ENCODE measurements at places on chromosomes 1 and 21.

DNA sequence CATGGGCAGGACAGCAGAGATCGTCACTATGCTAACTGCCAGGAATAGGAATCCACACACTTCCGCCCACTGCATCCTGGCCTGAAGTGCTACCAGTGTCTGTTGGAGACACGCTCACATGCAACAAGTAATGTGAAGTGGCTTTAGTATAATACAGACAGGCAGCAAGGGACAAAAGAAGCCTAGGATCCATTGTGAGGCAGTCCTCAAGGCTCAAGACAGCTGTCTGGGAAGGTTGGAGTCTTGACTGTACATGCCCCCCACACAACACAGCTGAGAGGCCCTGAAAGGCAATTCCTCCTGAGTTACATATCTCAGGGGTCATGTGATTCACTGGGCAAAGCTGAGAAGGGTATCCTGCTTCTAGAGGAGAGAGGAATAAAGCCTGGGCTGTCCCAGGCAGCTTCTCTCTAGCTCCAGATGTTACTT lies 39.9 kb upstream of the CD1D start:
- H3K4me1 ChIP-seq: no peaks in the 10 kb centered on the region
- no peak for DNase-seq
- no peaks in the 10 kb centered on the region for H3K36me3 ChIP-seq
- peaks cover 4% of the 10 kb centered on the region for H3K27me3 ChIP-seq

DNA sequence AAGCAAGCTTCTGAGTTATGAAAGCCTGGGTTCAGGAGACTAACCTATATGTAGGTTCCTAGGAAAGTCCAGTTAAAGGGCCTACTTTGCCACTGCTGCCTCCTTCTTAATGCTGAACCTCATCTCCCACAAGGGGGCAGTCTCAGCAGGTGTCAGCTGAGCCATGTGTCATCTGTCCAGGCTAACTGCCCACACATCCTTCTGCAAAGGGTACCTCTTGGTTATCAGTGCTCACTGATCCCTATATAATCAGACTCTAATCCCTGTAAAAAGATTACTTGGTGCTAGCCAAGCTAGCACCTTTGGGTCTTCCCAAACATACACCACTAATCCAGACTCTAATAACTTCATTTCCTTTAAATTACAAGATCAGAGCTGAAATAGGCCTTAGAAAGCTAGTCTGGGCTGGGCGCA lies 9.0 kb downstream of the PRDX1 start:
- peak overlapping the region; percentile 65 for H3K27ac ChIP-seq
- no peak overlapping the region for H3K4me3 ChIP-seq
- H3K4me1 ChIP-seq: peaks cover 12% of the 10 kb centered on the region
- peaks cover 66% of the 10 kb centered on the region for H3K36me3 ChIP-seq
- H3K27me3 ChIP-seq: no peaks in the 10 kb centered on the region

DNA sequence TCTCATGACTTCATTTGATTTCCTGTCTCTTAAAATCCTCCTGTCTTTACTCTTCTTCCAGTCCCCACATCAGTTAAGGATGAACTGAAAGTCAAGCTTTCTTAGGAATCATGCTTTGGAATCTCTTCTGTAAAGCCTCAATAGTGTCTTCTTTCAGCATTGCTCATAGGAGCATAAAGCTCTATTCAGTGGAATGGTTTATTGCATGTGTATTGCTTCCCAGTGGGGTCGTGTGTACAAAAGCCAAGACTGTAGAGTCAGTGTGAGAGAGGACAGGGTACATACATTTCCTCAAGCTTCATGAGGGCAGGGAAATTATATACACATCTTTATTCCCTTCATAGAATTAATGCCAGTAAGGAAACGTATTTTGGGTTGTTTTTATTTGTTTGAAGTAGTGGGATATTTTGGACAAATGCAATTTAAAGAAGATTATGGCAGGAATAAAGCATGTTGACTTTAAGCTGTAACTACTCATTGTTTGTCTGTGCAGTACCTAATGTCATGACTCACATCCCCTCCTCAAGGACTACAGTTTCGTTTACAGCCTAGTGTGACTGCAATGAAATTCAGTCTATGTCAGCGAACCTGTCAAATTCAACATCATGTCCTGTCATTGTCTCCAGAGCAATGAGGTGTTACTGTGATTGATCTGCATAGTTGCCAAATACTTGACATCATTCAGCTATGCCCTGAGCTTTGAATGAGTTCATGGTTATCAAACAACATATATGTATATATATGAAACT lies 2164.2 kb downstream of the NCAM2 start:
- no peaks in the 10 kb centered on the region for H3K27me3 ChIP-seq
- no peaks in the 10 kb centered on the region for H3K4me1 ChIP-seq
- H3K27ac ChIP-seq: no peak overlapping the region

DNA sequence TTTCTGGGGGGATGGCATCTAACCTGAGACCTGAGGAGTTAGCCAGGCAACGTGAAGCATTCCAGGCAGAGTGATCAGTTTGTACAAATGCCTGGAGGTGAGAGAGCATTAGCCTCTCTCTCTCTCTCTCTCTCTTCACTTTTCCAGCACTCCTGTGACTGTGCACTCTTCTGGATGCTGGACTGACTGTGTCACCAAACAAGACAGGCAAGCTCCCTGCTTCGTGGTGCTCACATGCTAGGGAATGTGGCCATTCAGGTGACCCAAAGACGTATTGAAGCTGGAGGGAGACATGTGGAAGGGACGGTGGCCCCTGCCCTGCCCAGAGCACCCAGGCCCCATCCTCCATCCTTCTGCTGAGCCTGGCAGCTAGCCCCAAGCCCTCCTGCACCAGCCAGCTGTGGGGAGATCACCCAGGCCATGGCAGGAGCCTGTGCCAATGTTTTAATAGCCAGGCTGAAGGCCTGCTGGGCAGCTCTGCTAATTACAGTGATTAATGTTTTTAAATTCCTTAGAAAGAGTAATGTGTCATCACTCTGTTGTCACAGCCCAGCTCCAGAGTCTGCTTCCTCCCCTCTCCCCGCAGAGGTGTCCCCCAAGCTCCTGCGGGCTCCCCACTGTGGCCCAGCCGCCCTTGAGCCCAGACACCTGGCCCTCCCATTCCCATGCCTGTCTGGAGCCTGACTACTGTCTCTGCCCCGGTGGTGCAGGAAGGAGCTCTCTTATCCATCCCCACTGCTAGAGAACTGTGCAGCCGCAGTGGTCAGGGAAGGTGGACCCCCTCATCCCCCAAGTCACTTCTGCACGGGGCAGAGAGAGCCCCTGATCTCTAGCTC lies 48.9 kb downstream of the UBIAD1 start:
- peaks cover 21% of the 10 kb centered on the region for H3K4me1 ChIP-seq
- no peak for DNase-seq
- peaks cover 8% of the 10 kb centered on the region for H3K27me3 ChIP-seq
- H3K36me3 ChIP-seq: no peaks in the 10 kb centered on the region
- no peak overlapping the region for H3K4me3 ChIP-seq

GRCh38 chr1:13732971-13733667 lies 33.1 kb downstream of the PRDM2 start:
- H3K27ac ChIP-seq: no peak overlapping the region
- H3K4me3 ChIP-seq: no peak overlapping the region
- peaks cover 7% of the 10 kb centered on the region for H3K36me3 ChIP-seq
- no peaks in the 10 kb centered on the region for H3K27me3 ChIP-seq
- H3K4me1 ChIP-seq: peaks cover 29% of the 10 kb centered on the region
- DNase-seq: no peak

DNA sequence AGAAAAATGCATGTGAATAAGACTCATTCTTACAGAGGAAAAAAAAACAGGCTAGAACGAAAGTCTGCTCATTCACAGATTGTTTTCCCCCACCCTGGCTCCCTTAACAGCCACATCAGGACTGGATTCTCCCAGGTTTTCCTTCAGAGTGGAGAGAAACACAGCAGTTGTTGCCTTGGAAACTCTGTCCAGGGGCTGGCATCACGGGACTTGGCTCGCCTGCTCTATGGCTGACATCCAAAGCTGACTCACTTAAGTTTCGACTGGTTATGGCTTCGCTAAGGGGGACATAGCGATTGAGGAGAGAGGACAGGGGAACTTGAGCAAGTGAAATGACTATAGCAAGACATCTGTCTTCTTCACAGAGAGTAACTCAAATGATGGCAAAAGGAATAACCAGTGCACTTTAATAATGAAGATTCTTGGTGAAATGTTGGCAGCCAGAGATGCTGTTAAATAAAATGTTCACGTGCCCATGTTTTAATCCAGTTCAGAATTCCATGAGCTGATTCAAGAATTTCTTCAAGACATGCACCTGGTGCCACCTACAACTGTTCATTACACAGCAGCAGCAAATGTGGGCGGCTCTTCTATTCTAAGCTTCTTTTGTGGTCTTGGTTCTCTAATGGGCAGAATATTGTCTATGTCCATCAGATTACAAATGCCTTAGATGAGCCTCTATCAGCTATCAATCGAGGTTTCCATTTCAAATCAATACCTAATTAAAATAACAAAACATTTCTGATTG lies 21.8 kb downstream of the MIS18A start:
- H3K27ac ChIP-seq: no peak overlapping the region
- H3K27me3 ChIP-seq: peaks cover 3% of the 10 kb centered on the region
- no peak for DNase-seq
- H3K4me3 ChIP-seq: peak overlapping the region; percentile 41

DNA sequence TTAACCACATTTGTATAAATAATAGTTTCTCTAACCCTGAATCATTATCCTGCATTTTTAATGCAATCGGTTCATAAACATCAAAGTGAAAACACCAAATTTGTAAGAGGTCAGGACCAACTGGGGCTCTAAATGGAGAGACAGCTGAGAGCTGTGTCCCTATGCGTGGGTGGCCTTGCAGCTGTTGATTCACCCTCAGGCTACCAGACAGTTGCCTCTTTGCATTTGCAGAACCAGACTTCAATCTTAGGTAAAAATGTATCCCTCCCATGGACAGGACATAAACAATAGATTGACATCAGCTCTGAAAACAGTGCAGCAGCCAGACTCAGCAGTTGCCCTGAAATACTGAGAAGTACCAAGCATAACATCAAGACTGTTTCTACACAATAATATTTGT lies 8.8 kb upstream of the TGFB2 start:
- H3K27me3 ChIP-seq: no peaks in the 10 kb centered on the region
- no peak for DNase-seq
- H3K4me1 ChIP-seq: peaks cover 39% of the 10 kb centered on the region
- H3K36me3 ChIP-seq: peaks cover 14% of the 10 kb centered on the region
- no peak overlapping the region for H3K4me3 ChIP-seq

- no peak overlapping the region for H3K27ac ChIP-seq
- H3K4me1 ChIP-seq: peaks cover 10% of the 10 kb centered on the region
- no peak overlapping the region for H3K4me3 ChIP-seq
Measured at GRCh38 chr1:111751906-111752575, 3.7 kb upstream of the DDX20 start.

DNA sequence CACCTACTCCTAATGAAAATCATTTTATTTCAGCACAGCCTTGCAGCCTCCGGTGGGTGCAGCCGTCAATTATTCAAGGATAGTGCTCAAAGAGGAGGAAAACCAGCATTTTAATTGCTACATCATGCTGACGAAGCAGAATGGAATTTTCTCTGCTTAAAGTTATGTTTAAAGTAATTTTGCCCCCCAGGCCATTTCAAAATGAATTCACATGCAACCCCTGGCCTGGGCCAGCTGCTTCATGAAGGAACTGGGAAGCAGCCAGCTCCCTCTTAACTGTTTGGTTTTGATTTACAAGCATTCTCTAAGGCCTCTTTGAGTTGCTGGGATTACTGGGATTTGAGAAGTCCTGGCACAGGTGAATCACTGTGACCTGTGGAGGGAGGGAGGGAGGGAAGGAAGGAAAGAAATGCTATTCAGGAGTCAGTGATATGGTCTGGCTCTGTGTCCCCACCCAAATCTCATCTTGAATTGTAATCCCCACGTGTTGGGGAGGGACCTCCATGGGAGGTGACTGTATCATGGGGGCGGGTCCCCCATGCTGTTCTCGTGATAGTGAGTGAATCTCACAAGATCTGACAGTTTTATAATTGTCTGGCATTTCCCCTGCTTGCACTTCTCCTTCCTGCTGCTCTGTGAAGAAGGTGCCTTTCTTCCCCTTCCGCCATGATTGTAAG lies 66.0 kb downstream of the PGBD5 start:
- DNase-seq: no peak
- H3K36me3 ChIP-seq: no peaks in the 10 kb centered on the region
- no peak overlapping the region for H3K4me3 ChIP-seq
- H3K4me1 ChIP-seq: no peaks in the 10 kb centered on the region
- H3K27ac ChIP-seq: peak overlapping the region; percentile 66

DNA sequence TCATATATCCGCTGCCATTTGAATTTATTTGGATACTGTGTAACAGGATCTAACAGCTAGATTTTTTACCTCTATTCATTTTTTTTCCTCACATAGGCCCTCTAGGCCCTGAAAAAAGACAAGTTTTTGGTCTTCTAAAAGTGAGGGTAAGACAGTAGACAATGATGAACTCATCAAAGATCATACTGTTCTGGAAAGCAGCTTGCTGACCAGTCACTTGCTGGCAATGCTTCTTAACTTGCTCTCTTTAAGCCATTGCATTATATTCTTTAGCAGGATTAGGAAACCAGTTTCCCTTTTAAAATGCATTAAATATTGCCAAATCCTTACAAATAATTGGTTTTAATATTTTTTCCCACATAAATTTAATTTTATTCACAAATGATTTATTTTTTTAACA lies 65.5 kb downstream of the SYT14 start:
- H3K27me3 ChIP-seq: no peaks in the 10 kb centered on the region
- no peak overlapping the region for H3K27ac ChIP-seq
- no peaks in the 10 kb centered on the region for H3K4me1 ChIP-seq
- H3K36me3 ChIP-seq: no peaks in the 10 kb centered on the region
- DNase-seq: no peak
- H3K4me3 ChIP-seq: no peak overlapping the region

DNA sequence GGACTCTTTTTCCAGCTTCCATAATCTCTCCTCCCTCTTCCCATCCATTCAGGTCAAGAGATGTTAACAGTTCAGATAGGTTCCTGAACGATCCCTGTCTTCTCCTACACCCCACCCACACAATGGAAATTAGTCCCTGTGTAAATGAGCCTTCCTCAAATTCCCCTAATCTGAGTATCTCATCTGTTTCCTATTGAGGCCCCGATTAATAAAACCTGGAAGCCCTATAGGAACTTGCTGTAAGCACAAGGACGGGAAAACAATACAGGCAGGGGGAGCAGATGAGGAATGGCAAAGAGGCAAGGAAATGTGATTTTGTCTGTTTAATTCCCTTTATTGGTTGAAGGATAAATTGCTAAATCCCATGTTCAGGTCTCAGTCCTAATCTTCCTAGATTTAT lies 7.1 kb upstream of the GPX7 start:
- no peak overlapping the region for H3K27ac ChIP-seq
- no peak overlapping the region for H3K4me3 ChIP-seq
- no peak for DNase-seq
- H3K27me3 ChIP-seq: peaks cover 8% of the 10 kb centered on the region

Measured in type B pancreatic cell (in vitro differentiated cells).